ENCODE measurements at places on chromosomes 16 and 17.
A peak's percentile ranks its signal among the peaks of the same experiment; 100 is the strongest.

DNA sequence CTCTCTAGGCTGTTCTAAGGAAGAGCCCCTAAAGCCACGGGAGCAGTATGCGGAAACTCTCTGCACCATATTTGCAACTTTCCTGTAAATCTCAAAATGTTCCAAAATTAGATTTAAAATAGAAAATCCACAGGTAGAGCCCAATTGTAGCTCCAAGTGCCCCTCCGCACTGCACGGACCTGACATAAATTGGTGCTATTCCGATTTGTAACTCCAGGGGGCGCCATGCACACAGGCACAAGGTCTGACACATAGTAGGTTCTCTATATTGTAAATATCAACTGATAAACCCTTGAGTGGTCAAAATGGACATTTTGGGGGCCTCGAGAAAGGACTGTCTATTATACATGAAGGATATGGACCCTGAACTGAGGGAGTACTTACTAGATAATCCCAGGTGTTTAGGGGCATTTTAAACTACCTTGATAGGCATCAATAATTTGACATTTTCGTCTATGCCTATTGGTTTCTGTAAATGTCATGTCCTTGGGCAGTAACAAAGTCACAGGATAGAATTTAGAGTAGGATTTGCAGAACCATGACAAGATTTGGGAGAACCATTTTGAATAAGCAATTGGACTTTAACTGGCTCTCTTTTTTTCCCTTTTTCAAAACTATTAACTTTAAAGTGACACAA is 36.6 kb upstream of the TMEM132E start:
- DNase-seq, result no peak

GRCh38 chr16:87698241-87698640 is 67.5 kb downstream of the KLHDC4 start:
- DNase-seq, result no peak

GRCh38 chr16:50674831-50675230 is 6.3 kb downstream of the SNX20 start:
- no peak for DNase-seq

- DNase-seq, result no peak
These were observed 154.0 kb upstream of the HSBP1 start for GRCh38 chr16:83653785-83654184.

- DNase-seq, result peak; percentile 76
These were observed 66.8 kb downstream of the CMIP start for GRCh38 chr16:81511371-81511770.

DNA sequence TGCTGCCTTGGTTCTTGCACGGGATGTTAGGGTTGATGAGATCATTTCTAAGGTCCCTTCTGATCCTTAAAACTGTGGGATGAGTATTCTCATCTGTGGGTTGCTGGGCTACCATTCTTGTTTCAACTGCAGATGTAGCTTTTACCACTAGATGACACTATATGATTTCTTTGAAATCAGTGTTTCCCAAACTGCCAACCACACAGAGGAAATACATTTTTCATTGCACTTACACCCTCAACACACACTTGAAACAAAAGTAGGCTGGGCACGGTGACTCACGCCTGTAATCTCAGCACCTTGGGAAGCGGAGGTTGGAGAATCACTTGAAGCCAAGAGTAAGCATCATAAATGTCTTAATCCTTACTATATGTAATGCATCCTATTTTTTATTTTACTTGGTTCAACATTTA is 15.3 kb downstream of the LCMT1 start:
- DNase-seq, result peak; percentile 35

GRCh38 chr16:25707982-25708583 is 16.3 kb downstream of the HS3ST4 start:
- no peak for DNase-seq

DNA sequence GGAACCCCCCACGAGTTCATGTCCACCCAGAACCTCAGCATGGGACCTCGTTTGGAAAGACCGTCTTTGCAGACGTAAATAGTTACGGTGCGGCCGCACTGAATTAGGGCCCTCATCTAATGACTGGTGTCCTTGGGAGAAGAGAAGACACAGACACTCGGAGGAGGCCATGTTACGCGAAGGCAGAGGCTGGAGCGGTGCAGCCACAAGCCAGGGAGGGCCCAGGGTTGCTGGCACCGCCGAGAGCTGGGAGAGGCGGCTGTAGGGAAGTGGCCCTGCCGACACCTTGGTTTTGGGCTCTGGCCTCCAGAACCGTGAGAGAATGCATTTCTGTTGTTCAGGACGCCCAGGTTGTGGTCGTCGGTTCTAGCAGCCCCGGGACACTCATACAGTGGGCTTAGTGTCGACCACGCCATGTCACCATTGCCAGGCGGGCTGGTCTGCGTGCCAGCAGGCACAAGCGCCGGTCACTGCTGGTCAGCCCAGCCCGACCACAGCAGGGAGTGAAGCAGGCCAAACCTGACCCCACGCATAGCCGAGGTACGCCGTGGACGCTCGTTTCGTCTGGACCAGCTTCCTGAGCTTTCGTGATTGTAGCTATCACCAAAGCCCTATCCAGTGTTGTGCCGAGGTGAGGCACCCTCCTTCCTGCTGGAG is 10.7 kb upstream of the WDR45B start:
- no peak for DNase-seq

DNA sequence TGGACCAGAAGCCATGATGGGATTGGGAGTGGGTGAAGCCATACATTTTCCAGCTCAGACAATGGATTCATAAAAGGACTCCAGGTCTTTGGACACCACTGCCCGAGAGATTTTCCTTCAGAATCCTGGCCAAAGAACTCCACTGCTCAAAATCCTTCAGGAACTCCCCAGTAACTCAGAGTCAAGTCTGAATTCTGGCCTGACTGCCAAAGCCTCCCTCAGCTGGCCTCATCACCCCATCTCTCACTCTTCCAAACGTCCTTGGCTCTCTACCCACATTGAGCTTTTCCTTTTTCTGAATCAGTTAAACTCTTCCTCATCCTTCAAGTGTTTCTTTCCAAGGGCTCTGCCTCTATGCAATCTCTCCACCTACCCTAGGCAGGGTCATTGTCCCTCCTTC is 1.2 kb upstream of the SEPTIN1 start:
- no peak for DNase-seq

DNA sequence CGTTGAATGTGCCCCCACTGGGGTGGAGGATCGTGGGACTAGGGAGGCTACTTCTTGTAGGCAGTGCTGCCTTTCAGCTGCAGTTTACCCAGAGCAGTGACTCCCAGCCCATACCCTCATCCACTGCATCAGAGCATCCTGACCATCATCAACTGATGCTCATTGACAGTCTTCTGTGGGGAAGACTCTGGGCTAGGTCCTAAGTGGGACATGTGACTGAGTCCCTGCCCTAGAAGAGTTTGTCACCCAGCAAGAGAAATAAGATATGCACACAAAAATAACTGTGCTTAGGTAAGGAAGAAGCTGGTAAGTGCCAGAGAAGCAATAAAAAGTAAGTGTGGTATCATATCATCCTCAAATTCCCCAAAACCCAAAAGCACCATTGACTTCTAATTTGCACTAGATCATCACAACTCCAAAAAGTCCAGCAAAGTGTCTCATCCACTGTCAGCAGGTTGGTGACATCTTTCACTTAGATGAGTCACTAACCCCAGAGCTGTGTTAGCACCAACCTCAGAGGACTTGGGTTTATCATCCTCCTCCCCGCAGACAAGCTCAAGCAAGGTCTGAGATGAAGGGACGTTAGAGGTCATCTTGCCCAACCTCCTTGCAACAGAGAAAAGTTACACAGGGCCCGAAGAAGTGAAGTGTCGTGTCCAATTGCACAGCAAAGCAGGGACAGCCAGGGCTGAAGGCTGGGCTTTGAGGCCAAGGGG is 99.0 kb downstream of the CCDC182 start:
- no peak for DNase-seq

DNA sequence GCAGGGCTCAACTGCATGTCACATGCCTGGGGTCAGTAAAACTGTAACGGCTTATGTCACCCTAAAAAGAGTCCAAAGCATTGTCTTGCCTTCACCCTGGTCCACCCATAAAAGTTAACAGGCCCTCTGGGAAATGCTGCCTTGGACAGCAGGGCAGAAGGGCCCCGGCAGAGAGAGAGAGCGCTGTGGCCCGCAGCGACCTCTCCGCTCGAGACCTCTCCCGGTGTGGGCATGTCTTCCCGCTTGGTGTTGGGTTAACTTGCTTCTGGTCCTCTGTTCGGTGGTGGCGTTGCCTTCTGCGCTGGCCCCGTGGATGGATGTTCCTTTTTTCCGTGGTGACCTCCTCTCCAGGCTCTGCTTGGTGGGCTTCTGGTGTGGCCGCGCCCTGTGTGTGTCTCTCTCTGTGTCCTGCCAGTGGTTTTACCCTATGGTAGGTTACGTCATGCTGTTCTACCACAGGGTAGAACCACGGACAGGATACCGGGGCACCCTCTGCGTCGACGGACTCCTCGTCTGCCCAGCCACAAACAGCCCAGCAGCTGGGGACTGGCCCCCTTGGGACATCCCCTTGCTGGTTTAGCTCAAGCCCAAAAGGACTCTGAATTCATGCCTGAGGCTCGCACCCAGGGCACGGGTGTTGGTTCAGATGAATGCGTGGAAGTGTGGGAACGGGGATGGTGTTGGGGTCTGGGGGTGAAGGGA is 18.3 kb upstream of the CLEC18A start:
- DNase-seq, result no peak

- no peak for DNase-seq
These were observed 36.5 kb downstream of the TBCD start for GRCh38 chr17:82788206-82789001.

DNA sequence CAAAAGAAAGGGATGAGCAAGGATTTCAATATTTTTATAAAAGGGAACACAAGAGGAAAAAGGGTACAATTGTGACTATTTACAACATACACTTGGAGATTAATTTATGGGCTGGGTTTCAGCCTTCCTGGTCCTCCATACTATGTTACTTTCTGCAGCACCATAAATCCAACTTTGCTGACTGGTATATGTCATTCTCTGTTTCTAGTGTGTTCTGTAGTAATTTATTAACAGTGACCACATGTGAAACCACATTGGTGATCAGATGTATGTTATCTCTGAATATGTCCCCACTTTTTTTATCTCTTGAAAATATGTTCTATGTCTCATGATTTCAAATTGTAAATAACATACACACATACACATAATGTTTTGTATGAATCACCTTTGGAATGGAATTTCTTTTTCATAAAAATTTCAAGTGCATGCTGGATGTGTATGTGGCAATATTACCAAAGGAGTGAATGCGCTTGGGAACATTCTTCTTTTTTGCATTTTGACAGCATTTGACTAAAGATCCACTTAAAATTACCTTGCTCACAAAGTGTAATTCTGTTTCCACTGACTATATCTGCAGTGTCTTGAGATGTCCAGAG is 2.9 kb upstream of the LYRM9 start:
- DNase-seq, result no peak

DNA sequence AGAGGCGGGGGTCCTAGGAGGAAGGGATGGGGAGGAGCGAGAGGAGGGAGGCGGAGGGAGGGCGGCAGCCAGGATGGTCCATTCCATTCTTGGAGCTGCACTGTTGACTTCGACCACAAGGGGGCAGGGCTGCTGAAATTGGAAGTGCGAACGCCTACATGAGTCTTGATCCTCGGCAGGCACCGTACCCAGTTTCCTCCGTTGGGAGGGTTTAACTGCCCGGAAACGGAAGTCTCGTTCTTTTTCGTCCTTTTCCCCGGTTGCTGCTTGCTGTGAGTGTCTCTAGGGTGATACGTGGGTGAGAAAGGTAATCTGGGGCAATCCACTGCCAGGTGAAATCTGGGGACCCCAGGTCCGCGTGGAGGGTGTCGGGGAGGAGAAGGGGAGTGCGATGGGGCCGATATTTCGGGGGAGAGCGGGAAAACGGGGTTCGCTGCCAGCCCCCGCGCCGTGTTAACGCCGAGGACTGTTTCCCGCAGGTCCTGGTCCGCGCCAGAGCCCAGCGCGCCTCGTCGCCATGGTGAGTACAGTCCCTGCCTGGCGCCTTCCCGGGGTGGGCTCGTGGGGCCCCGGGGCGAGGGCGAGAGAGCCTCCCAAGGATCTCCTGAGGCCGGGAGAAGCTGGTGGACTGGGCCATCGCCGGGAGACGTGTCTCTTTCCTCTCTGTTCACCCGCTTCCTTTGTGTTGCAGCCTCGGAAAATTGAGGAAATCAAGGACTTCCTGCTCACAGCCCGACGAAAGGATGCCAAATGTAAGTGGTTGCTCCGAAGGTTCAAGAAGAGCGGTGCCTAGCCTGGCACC is at the start of gene RPL38:
TSS of gene RPL38 (plus strand) at position 240 of the 802 bp plus-strand sequence. CDS start at position 518, 278 bp downstream.
- peak; percentile 97 for DNase-seq

DNA sequence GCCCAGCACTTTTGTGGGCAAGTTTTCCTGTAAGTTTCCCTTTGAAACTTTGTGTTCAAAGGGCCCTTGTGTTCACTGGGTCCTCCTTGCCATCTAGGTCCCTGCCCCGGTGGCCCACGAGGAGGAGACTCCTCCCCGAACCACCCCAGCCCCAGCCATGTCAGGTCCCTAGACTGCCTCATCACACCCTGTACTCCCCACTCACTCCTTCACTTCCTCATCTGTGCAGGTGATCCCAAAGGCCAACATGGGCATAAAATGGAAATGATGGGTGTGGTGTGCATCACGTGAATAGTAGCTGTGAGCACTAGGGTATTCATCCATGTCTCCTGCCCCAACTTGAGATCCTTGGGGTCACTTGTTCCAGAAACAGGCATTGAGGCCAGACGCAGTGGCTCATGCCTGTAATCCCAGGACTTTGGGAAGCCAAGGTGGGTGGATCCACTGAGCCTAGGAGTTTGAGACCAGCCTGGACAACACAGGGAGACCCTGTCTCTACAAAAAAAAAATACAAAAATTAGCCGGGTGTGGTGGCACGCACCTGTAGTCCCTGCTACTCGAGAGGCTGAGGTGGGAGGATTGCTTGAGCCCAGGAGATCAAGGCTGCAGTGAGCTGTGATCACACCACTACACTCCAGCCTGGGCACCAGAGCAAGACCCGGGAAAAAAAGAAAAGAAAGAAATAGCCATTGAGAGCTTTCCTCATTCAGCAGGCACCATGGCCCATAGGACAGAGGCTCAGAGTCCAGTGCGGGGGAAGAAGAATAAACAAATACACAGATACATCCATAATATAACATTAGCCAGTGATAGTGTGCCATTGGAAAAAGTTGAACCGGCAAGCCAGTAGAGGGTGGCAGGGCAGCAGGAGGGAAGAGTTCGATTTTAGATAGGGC is 74.5 kb downstream of the KATNIP start:
- DNase-seq, result no peak

DNA sequence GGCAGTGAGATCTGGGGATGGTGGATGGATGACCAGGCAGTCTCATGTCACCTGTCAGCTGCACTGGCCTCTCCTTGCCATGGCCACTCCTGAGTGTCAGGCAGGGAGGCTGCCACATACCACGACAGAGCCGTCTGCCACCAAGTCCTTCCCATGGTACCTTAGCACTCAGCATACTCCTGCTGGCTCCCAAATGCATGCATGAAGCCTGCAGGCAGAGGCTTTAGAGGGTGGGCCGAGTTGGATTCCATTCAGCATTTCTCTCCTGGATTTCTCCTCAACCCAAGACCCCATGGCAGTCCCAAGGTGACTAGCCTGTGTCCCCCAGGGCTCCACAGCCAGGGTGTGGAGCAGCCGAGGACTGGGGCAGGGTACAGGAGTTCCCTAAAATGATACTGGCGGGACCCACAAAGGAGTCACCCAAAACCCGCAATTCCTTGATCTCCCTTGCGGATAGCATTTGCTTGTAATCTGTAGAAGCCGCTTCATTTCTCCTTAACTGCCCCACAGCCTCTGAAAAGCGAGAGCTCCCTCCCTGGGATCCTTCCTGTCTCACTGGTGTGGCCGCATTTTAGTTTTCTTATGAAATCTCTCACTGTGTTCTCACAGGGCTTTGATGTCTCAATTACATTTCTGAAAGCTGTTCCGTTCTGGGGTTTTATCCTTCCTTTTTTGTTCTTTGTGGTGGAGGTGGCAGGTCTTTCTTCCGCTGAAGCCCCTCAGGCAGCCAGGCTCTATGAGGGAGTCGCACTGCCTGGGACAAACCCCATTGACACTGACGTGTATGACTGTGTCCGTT is 141.4 kb downstream of the SOCS1 start:
- DNase-seq, result no peak
